ENCODE measurements at places on chromosomes 2 and 18.

GRCh38 chr2:104836265-104836664 lies 17.6 kb upstream of the POU3F3 start:
- DNase-seq = no peak

- DNase-seq = no peak
Observed at GRCh38 chr18:76005632-76006208, 489.3 kb downstream of the ZNF516 start.

DNA sequence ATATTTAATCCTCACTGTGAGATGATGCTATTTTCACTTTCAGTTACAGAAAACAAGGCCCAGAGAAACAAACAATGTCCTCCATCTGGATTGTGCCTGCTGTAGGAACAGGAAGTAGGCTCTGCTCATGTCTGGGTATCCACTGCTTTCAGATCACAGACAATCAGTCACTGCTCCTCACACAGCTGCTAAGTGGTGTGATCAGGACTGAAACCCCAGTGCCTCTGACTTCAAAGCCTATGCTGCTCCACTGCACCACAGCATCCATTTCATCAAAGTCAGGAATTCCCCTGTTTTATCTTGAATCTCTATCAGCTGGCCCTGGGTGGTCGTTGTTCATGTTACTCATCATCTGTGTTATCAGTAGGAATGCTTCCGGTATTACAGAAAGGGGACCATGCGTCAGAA lies 303.8 kb upstream of the TRIB2 start:
- DNase-seq = no peak

DNA sequence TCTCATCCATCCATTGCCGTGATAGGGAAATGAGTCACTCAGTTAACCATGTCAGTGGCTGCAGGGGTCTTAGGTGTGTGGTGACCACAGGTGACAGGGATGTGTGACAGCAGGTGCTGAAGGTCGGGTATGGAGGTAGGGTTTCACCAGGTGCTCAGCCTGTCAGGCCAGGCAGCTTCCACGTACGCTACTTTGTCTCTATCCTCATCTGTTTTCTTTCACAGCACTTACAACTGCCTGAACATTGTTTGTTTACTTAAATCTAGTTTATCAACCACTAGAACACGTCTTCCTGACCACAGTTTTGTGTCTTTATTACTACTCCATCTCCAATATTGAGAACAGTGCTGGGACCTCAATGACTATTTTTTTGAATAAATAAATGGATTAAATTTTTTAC lies 11.4 kb upstream of the UXS1 start:
- DNase-seq = no peak

DNA sequence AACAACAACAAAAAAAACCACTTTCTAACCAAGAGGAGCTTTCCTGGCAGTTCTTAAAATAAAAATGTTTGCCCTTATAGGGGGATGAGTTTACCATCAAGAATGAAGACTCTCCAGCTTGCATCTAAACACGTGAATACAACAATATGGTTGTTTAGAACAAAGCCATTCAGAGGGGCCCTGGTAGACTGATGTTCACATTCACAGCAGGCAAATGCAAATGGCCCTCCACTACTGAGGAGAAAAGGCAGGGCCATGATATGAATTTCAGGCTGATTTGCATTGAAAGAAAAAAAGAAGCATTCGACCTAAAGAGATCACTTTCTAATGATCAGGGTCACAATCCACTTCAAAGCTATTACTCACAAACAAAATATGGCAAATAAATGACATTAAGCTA lies 65.3 kb upstream of the OTOS start:
- no peak for DNase-seq

GRCh38 chr2:77977471-77978063 lies 455.4 kb upstream of the LRRTM4 start:
- DNase-seq = no peak

GRCh38 chr2:142048581-142048980 lies 82.2 kb downstream of the LRP1B start:
- DNase-seq = no peak

All from HAP-1 (cell line).